CD4-positive, alpha-beta T cell treated with Interferon gamma for 1 hour (primary cell): ENCODE measurements at places on chromosomes 1 and 21.

DNA sequence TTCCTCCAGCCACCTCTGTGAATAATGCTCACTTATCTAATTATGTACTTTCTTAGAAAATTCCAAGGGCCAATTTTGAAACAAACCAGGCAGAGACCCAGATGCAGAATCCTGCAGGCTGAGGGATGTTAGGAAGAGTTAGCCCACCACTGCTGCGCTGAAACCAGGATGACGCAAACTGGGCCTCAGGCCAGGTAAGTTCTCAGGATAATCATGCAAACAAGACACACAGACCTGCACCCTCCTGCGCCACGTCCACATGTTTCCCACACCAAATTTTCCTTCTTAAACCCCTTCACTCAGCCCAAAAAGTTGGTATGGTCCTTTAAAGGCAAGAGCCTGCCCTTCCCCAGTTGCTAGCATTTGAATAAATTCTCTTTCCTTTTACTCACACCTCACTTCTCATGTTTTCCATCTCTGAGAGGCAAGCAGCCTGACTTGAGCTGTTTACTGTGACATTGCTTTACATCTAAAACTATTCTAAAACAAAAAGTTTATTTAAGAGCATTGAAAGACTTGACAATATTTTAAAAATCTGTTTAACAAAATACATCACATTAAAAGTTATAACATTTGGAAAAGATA lies 887.1 kb downstream of the LRRIQ3 start:
- DNase-seq = no peak

DNA sequence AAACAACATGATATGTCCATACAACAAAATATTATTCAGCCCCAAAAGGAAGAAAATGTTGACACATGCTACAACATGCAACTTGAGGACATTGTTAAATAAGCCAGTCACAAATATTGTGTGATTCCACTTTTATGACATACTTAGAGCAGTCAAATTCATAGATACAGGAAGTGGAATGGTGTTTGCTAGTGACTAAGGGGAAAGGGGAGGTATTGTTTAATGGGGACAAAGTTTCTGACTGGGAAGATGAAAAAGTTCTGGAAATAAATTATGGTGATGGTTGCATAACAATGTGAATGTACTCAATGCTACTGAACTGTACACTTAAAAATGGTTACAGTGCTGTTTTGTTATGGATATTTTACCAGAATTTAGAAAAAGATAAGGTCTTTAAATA lies 77.7 kb downstream of the RHOU start:
- DNase-seq = no peak

DNA sequence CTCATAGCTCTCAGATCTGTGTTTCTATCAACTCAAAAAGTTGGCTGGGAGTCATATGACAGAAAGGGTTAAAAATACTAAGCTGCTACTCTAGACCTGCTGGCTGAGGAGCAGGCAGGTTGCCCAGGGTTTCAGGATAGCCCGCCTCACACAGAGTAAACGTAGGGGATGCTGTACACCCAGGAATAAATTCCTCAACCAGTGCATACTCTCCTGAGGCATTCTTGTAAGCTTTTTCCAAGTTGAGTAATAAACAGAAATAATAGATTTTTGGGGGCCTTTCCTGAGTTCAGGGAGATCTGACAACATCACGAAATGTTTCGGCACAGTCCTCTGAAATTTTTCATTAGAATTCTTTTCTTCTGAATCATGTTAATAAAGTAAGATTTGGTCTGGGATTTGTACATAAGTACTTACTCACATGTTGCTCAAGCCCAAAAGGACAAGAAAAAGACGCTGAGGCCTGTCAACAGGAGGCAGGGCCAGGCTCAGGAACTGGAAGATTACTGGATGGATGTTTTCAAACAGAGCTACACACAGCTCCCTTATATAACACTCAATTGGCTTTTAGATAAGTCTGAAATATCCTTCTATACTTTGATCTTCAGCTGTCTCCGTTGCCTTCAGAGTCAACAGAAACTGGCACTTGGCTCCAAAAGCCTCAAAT lies 41.0 kb downstream of the TGFBR3 start:
- no peak for DNase-seq

- DNase-seq = no peak
Observed at GRCh38 chr1:31700468-31701090, 3.2 kb downstream of the COL16A1 start.

GRCh38 chr1:220806408-220806807 lies 19.7 kb downstream of the MTARC1 start:
- DNase-seq = no peak

- no peak for DNase-seq
Observed at GRCh38 chr1:241457421-241457820, 62.1 kb downstream of the FH start.

DNA sequence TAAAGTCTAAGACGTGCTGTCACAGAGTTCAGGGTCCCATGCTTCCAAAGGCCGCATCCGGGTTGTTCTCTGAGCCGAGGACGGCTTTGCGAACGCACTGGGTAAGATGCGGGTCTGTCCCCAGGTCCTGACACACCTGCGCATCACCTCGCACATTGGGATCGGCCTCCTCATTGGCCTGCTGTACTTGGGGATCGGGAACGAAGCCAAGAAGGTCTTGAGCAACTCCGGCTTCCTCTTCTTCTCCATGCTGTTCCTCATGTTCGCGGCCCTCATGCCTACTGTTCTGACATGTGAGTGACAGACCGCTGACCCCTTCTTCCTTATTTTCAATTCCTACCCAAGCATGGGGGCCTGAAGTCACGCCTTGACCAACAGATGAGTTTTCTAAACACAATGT lies 25.3 kb downstream of the TFF3 start:
- peak; percentile 43 for DNase-seq

- no peak for DNase-seq
Observed at GRCh38 chr1:41708332-41708731, 210.4 kb downstream of the HIVEP3 start.

- no peak for DNase-seq
Observed at GRCh38 chr1:151596166-151596953, 15.5 kb upstream of the SNX27 start.

DNA sequence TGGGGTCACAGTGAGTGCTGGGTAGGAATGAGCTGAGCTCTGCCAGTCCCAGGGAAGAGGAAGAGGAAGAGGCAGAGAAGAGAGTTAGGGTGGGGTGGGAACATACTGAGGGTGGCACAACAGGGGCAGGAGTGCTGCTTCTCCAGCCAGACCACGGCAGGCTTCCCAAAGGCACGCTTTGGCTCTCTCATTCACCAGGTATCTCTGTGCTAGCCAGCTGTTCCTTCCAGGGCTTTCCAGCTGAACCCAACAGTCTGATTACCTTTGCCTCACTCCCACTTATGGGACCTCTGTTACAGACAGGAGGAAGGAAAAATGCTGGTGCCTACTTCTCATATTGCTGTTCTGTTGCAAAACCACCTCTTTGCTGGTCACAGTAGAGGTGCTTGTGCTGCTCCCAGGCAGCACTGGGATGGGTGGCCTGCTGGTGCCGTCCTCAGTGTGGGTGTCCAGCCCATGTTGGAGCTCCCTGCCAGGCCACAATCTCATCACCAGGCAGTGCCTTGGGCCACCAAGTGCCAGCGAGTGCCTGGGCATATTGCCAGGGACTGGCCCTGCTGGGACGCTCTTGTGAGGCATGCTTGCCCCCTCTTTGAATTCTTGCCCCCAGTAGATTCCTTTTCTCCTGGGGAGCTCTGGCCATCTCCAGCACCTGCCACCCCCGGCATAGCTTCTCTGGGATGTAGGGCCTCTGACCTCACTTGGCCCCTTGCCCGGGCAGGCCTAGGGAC lies 2.1 kb downstream of the ADORA1 start:
- no peak for DNase-seq

GRCh38 chr21:45620201-45620923 lies 23.2 kb upstream of the PCBP3 start:
- no peak for DNase-seq

DNA sequence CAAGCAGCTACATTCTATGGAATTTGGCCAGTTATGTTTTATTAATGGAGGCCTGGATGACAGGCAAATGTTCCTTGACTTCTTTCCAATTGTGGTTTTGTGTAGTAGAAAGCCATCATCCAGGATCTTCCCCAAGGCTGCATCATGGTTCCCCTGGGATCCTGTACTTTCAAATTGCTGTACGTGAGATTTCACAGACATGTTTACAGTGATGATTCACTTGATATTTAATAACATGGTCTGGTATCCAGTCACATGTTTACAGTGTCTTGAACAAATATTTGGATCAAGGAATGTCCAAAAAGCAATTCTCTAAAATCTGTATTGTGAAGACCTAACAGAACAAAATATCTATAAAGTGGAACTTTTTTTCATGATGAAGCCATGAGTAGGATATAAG lies 68.3 kb upstream of the ST6GALNAC3 start:
- DNase-seq = no peak

- no peak for DNase-seq
Observed at GRCh38 chr21:42319851-42320572, 4.8 kb upstream of the TFF3 start.

GRCh38 chr1:15948595-15949452 lies 27.1 kb downstream of the ZBTB17 start:
- DNase-seq = no peak

GRCh38 chr1:77134359-77134758 lies 84.9 kb downstream of the PIGK start:
- no peak for DNase-seq

DNA sequence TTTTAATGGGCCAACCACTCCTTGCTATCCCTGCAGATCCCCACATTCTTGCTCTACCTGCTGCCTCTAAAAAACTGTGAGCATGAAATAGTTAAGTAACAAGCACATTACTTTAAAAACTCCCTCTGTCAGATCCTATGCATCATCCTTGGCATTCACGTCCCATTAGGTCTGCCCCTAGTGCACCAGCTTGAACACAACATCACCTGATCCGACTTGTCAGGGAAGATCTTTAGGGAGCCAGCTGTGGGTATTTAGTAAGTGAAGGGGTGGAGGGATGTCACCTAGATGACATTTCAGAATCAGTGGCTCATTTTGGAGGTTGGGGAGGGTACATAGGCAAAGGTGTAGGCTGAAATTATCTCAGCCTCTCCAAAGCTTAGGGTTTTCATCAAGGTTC lies 33.5 kb downstream of the RXRG start:
- no peak for DNase-seq

- DNase-seq = no peak
Observed at GRCh38 chr1:153001382-153001781, at the start of gene SPRR3. Gene SPRR3, plus strand, starts transcription at chr1:153001749. Its CDS starts 1,272 bp downstream, at chr1:153003021.

GRCh38 chr1:219124163-219124562 lies 49.5 kb upstream of the LYPLAL1 start:
- DNase-seq = no peak

DNA sequence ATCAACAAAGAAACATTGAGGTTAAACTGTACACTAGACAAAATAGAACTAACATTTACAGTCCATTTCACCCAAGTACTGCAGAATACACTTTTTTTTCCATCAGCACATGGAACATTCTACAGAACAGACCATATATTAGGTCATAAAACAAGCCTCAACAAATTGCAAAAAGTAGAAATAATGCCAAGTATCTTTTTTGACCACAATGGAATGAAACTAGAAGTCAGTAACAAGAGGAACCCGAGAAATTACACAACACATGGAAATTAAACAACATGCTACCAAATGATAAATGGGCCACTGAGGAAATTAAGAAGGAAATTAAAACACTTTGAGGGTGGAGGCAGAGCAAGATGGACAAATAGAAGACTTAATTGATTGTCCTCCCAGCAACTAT lies 8.4 kb upstream of the C1orf185 start:
- DNase-seq = no peak

GRCh38 chr1:18798946-18799345 lies 60.5 kb downstream of the TAS1R2 start:
- no peak for DNase-seq

- DNase-seq = no peak
Observed at GRCh38 chr1:113372546-113372945, 17.8 kb upstream of the MAGI3 start.

- no peak for DNase-seq
Observed at GRCh38 chr1:31299365-31299764, 2.5 kb downstream of the ZCCHC17 start.

- DNase-seq = no peak
Observed at GRCh38 chr1:71276466-71276865, 195.6 kb upstream of the ZRANB2 start.

DNA sequence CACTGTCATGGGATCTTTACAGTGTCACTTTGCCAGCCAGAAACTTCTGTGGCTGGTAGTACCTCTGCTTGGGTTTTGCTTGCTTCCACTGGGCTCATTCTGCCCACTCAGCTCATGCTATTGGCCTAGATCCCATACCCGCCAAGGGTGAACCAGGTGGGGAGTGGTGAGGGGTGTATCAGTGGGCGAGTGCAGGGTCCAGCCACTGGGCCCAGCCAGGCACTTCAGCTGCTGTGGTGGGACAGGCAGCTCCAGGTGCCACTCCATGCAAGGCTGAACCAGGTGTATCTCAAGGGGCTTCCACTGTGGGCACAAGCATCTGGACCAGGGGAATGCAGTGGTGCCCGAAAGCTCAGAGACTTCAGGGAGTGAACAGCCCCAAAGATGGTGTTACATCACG lies 398.2 kb downstream of the NCAM2 start:
- DNase-seq = no peak

DNA sequence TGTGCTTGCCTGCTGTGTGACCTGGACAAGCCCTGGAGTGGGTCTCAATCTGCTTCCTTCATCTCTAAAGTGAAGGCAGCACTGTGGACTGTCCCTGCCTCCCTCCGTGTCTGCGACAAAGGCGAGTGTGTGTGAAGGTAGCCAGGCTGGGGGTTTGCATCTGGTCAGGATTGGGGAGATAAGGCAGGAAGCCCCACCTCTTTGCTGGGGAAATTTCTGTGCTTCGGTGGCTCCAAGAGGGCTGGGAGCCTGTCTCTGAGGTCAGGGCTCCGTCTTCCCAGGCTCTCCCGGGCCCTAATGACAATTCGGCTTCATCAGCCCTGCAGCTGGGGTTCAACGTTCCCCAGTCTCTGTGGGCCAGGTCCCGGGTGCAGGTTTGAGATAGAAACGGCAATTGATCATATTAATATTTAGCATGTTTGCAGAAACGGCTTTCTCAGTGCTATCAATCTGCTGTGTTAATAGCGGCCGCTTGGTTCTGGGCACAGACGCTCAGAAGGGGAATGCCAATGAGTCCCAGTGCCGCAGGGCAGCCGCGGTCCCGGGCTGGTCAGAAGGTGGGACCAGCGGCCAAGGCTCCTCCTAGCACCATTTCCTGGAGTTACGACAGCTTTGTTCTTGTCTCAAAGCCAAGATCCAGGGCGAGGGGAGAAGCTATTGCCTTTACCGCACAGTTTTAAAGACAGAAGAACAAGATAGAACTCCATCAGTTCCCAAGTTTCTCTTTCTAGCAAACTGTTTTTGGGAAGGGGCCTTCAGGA lies 105.7 kb downstream of the PRDM16 start:
- no peak for DNase-seq

- no peak for DNase-seq
Observed at GRCh38 chr1:92797961-92798360, 13.1 kb upstream of the EVI5 start.

- DNase-seq = no peak
Observed at GRCh38 chr1:180923887-180924286, 11.2 kb downstream of the KIAA1614 start.

GRCh38 chr21:38815060-38815405 lies 9.3 kb downstream of the ETS2 start:
- no peak for DNase-seq

DNA sequence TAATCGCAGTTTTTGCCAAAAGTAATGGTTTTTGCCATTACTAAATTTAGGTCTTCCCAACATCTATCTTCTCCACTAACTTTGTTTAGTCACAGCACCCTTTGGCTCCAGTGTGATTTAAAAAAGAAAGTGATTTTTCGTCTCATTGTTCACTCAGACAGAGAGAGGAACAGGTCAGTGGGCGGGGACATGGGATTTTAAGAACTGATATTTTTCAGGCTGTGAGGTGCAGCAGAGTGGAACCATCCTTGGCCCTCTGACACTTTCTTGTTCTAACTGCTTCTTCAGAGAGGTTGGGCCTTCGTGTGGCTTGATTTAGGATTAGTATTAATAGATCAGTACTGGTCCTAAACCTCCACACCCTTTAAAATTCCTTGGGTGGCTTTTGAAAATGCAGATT lies 38.8 kb downstream of the CASQ2 start:
- no peak for DNase-seq
